CD4-positive, alpha-beta T cell treated with Interleukin-1 beta for 1 hour (primary cell): ENCODE measurements at places on chromosomes 4 and X.

GRCh38 chrX:29851857-29852605 is 363.3 kb upstream of the MAGEB2 start:
- no peak for DNase-seq

GRCh38 chrX:5716666-5717065 is 512.0 kb downstream of the NLGN4X start:
- no peak for DNase-seq

DNA sequence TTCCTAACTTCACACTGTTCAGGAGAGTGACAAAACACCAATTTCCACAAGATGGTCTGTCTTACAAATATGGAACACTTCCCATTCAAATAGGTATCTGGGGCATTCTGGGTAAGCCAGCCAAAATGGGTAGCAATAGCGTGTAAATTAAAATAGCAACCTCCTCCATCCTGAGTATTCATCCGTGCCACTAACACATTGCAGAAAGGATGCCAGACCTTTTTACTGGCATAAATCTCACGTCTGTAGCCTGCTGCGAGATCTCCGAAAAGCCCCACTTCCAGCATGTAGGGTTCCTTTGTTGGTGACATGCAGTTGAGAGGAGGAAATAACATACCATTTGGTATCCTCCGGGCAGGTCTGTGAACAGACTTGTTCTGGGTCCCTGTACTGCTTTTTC is 52.7 kb upstream of the RAI2 start:
- DNase-seq, result no peak

DNA sequence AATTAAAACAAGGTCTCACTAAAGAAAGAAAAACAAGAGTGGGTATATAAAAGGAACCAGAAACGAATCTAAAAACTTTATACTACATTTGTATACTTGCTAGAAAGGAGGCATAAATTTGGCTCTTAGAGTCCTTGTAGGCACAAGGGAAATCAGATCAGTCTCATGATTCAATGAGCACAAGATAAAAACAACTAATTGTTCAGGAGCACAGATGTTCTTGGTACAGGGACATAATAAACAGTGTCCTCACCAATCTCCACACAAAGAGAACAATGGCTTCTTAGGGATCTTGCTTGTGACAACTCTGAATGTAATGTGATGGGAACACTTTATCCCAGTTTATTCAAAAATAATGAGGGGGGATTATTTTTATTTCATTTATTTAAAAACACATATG is 28.3 kb downstream of the TMEM144 start:
- DNase-seq, result no peak

DNA sequence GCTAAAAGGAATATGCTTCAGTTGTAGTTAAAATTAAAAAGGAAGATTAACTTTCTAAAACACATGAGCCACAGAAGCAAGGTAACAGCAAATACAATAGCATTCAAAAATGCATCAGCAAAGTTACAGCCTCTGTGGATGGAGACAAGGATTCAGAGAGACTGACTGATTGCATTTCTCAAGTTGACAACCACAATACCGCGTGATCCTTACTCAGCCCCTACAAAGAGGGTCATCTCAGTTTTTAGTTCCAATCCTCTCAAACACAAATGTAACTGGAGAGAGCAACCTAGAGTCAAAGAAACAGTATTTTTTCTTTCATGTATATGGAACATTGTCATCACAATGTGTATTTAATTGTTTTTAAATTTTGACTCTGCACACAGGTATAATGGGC is 14.2 kb upstream of the C1QTNF7 start:
- no peak for DNase-seq

DNA sequence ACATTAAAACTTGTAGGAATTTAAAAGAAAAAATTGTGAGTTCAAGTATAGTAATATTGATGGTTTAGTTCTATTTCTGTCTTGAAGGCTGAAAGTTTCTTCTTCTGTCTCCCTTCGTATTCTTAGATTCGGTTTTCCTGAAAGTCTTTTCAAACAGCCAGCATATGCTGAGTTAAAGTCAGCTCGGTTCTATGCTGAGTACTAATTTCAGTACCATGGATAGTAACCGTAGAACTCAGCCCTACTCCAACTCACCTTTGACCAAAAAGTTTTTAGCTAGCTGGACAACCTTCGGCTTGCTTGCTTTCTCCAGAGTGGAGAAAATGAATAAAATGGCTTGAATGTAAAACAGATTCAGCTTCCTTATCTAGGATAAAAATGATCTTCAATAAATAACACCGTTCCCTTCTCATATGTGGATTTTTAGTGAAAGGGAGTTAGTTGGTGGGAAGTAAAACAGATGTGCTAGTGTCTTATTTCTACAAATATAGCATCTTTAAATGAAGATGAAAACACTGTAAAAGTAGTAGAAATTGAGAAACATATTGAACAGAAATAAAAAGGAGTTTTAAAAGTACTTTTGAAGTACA is 5.2 kb downstream of the POU4F2 start:
- no peak for DNase-seq

GRCh38 chrX:111101580-111101979 is 5.6 kb downstream of the PAK3 start:
- no peak for DNase-seq

GRCh38 chrX:125175991-125176584 is 143.6 kb upstream of the TEX13C start:
- no peak for DNase-seq

GRCh38 chr4:138831948-138832347 is 183.6 kb upstream of the NOCT start:
- DNase-seq, result no peak

GRCh38 chr4:19694812-19695211 is 556.9 kb upstream of the SLIT2 start:
- no peak for DNase-seq

DNA sequence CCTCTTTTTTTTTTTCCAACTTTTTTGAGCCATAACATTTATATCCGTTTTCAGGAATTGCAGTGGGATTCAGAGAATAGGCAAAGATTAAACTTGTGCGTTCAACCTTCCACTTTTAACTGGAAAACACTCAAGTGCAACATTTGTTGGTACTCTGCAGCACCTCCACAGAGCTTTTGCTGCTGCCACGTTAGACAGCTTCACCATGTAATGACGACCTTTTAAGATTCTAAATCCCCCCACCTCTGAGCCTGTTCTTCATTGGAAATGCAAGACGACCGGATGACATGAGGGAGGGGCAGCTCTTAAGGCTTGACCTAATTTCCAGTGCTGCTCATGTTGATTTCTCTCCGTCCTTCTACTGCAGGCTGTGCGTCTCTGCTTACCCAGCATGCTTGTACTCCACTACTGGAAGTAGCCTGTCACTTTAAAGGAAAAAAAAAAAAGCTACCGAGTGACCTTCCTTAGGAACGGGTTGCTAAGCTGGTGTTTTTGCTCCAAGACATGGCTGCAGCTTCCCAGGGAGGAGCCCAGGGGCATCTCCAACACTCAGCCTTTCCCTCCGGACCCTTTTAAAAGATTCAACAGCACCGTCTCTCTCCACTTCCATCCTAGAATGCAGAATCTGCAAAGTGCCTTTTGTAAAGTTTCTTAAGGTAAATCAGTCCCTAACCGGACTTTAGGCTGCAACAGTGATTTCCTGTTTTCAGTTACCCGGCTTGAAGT is at the start of gene CC2D2A:
CC2D2A (plus strand) TSS at position 481 of the 726 bp plus-strand sequence. CDS start 6,051 bp downstream, outside the sequence.
- DNase-seq, result no peak

GRCh38 chr4:25523405-25523804 is 132.2 kb upstream of the SLC34A2 start:
- no peak for DNase-seq

- DNase-seq, result peak; percentile 81
These were observed 46.9 kb upstream of the MSANTD1 start for GRCh38 chr4:3201718-3202702.

GRCh38 chrX:69142788-69143469 is 22.3 kb downstream of the PJA1 start:
- DNase-seq, result no peak

GRCh38 chrX:49160908-49161307 is 1.6 kb upstream of the MAGIX start:
- no peak for DNase-seq

- DNase-seq, result peak; percentile 43
These were observed 93.2 kb upstream of the ATP8A1 start for GRCh38 chr4:42750091-42750490.

DNA sequence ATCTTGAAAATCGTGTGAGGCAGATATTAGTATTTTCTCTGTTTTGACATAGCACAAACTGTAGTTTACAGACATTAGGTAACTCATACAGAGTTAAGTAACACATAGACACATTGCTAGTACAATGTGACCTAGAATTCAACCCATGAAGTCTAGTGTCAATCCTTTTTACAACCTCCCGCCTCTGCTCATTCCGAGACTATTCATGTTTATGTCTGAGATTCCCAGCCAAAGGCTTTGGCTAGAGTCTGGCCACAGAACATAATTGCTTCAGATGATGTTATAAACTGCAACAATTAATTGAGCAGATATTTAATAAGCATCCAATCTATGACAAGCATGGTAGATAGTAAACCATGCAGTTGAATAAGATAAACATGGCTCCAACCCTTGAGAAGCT is 841.0 kb downstream of the STIM2 start:
- DNase-seq, result no peak

GRCh38 chr4:41865981-41866798 is 69.0 kb upstream of the TMEM33 start:
- no peak for DNase-seq

GRCh38 chr4:19051831-19052230 is 1030.3 kb upstream of the LCORL start:
- DNase-seq, result no peak

DNA sequence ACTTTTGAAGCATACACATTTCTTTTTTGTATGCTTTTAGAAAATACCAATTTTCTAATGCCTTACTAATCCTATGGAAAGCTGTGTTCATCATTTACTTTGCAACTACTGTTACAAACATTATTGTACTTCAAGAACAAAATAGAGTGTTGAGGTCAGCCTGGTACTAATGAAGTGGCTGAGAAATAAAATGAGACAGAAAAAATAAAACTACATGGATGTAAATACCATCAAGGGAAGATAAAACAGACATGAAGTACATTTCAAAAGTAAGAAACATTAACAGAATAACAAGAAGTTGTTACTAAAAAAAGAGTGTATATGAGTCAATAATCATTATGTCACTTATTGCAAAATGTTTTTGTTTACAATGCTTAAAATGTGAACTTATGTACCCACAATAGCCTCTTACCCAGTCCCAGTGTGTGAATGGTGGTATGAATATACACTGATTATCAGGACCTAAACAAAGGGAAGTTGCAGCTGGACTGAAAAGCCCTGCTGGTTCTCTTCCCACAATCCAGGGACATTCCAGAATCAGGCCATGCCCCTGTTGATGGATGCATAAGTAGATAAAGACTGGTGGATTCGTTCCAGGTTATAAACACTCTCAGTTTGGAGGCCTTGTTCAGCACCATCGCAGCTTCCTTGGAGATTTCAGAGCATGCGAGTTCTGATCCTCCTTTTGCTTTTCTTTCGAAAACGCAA is 2.4 kb upstream of the CSN3 start:
- DNase-seq, result no peak

DNA sequence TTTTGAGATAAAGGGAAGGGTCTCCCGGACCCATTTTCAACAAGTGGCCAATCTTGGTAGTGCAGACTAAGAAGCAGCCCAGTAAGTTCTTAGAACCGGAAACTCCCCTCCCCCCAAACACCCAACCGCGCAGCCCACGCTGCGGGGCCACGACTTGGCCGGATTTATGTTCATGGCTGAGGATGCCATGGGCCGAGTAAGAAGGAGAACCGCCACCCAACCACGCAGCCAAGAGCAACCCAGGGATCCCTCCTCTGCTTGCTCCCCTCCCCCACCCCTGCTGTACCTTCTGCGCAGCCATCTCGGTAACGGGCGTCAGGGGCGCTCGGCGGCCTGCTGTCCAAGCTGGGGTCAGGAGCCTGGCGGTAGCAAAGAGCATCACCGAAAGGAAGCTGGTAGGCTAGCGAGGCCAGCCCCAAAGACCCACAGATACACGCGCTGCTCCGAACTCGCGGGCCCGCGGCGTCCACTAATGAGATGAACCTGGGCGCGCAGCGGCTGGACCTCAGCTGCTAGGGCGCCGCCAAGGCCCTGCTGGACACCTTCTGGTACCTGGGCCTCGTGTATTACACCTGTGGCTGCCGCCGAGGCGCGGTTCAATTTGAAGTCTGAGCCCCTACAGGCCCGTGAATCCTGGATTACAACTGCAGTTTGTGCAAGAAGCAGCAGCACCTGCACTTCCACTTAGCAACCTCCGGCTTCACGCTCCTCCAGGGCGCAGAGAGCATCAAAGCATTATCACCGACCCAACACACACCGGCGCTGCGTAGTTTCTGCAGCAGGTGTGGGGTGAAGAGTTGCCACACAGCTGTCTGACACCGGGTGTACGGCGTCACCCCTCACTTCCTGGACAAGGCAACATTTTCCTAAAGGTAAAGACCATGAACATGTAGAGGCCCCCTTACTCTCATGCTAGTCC is 63.4 kb downstream of the NUDT10 start:
- peak; percentile 72 for DNase-seq

DNA sequence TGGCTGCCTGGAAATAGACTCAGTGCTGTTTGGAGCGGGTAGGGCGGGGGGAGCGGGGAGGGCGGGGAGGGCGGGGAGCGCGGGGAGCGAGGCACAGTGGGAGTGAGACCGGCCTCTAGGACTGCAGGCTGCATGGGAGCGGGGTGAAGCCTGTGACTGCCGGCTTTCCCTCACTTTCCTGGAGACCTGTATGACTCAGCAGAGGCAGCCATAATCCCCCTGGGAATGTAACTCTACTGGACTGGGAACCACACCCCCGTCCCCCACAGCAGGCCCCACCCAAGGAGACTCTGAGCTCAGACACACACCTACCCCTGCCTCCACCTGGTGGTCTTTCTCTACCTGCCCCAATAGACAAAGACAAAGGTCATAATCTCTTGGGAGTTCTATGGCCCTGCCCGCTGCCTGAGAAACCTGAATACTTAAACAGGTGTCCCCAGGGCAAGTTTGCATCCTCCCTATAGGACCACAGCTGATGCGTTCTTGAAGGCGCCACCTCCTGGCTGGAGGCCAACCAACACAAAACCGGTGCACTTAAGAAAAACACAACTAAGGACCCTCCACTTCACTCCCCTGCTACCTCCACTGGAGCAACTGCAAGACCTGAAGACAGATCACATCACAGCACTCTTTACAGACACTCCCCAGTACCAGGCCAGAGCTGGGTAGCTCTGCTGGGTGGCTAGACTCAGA is 18.0 kb downstream of the HDAC8 start:
- no peak for DNase-seq

DNA sequence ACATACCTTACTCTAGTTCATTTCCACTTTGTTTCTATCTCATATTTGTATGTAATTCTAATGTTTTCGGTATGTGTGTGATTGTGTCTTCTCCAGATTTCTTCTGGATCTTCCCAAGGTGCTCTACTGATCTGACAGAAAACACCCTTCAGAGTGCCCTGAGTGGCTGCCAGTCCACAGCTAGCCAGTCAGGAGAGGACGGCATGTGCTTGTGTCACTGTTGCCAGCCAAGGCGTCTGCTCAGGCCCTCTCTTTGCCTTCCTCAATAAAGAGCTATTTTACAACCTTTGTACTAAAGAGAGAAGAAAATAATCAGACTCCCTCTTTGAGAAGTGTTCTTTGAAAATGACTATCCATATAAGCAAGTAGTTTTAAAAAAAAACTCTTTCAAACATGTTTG is 29.0 kb downstream of the CD99L2 start:
- DNase-seq, result no peak
